ENCODE measurements at places on chromosomes 12 and 14. TPM values are rescaled to one million over a fixed set of nuclear protein-coding genes. Genes with fewer than 3 reads are reported as not detected.

GRCh38 chr14:37262649-37263048, 64.9 kb downstream of the MIPOL1 start:
- H3K4me3 ChIP-seq, result no peak overlapping the region
- DNase-seq, result no peak
- no peaks in the 10 kb centered on the region for H3K27me3 ChIP-seq
- H3K36me3 ChIP-seq, result no peaks in the 10 kb centered on the region

CCDC184 gene
- 1.6 TPM for total RNA-seq

DNA sequence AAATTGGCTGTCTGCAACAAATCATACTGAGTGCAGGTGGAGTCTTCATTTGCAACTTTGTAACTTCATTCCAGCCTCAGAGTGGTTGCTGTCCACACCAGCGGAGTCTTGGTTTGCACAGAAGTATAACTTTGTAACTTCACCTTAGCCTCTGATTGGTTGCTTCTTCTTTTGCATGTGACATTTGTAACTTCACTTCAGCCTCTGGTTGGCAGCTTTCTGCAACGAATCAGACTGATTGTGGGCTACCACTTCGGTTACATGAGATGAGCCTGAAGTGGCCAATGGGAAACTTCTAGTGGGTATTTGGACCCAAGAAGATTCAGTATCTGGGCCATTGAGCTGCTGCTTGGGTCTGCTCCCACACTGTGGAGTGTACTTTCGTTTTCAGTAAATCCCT, 17.8 kb downstream of the RASSF8 start:
- no peak overlapping the region for H3K4me3 ChIP-seq
- H3K36me3 ChIP-seq, result no peaks in the 10 kb centered on the region
- no peak for DNase-seq
- peaks cover 5% of the 10 kb centered on the region for H3K27me3 ChIP-seq
- H3K27ac ChIP-seq, result no peak overlapping the region

CTSG gene
- total RNA-seq, result not detected

RND1 gene
- 7.3 TPM for total RNA-seq

DNA sequence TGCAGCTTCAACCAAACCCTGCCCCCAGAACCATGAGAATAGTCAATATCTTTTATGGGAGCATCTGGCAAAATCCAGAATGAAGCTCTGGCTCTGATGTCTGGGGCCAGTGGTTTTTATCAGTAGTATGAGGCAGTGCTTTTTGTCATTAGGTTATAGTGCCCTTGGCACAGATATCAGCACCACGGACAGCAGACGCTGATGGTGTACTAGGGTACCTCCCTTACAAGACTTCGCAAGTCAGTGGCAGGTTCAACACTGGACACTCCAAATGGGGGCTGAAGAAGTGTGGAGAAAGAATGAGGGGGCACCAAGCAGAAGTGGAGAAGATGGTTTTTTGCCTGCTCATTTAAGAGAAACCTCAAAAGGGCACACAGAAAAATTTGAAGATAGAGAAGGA, 68.2 kb upstream of the E2F7 start:
- H3K36me3 ChIP-seq, result no peaks in the 10 kb centered on the region
- no peaks in the 10 kb centered on the region for H3K4me1 ChIP-seq
- H3K27me3 ChIP-seq, result no peaks in the 10 kb centered on the region
- no peak overlapping the region for H3K4me3 ChIP-seq
- no peak overlapping the region for H3K27ac ChIP-seq

DNA sequence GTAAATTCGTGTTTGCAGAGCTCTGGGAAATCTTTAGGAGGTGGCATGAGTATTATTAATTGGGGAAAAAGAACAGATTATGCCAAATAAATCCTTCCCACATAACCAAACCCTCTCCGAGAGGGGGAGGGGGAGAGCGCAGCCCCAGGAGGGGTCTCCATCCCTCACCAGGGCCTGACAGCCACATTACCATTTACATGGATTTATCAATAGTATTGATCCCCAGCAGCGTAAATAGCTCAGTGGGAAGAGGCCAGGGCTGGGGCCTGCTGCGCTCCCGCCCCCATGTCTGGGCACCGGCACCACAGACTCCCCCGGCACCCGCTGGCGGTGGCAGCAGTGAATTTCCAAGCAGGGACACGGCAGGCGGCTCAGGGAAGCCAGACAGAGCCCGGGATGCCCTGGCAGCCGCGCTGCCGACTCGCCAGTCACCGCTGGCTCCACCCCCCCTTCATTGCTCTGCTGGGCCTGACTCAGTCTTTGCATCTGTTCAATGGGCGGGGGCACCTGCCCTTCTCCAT, 2.4 kb downstream of the NCOR2 start:
- no peak overlapping the region for H3K27ac ChIP-seq
- DNase-seq, result no peak
- no peak overlapping the region for H3K4me3 ChIP-seq
- no peaks in the 10 kb centered on the region for H3K27me3 ChIP-seq
- no peaks in the 10 kb centered on the region for H3K36me3 ChIP-seq

Data from CD4-positive, CD25-positive, alpha-beta regulatory T cell (primary cell).